ENCODE measurements at places on chromosomes 4 and X.
A peak's percentile ranks its signal among the peaks of the same experiment; 100 is the strongest.

- DNase-seq = no peak
Observed at GRCh38 chr4:156634612-156635011, 337.0 kb downstream of the PDGFC start.

DNA sequence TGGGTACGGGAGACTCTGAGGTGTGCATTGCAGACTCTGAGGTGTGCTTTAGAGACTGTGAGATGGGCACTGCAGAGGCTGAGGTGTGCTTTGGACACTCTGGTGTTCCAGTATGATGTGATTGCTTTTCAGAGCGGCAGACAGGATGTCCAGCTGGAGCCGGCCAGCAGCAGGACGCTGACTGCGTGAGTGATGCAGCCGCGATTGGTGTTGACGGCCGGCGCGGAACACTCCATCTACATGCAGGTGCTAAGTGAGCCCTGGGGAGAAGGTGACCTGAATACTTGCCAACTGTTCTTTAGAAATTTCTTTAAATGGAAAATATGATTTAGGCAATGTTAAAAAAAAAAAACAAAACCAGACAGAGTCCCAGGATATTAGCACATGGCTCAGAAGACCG, 103.1 kb upstream of the PPP2R3B start:
- DNase-seq = no peak

DNA sequence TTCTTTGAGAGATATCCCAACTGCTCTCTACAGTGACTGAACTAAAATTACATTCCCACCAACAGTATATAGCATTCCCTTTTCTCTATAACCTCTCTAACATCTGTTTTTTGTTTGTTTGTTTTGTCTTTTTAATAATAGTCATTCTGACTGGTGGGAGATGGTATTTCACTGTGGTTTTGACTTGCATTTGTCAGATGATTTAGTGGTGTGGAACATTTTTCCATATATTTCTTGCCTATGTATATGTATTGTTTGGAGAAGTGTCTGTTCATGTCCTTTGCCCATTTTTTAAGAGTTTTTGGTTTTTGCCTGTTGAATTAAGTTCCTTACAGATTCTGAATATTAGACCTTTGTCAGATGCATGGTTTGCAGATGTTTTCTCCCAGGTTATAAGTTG, 9.0 kb downstream of the USO1 start:
- DNase-seq = no peak

DNA sequence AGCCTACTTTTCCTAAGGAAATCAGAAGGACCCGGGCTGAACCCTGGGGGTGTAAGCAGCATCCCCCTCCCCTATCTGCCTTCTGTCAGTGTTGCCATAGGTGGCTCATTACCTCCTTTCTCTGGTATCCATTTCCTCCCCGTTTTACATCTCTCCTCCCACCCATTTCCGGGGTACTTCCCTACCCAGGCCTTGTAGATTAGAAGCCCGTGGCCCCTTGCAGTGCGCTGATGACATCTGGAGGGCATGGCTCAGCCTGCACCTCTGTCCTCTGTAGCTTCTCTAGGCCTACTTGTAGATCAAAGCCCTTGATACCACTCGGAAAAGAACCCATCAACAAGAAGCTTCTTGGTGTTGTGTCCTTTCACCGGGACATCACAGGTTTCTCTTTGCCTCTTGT, 71.8 kb downstream of the NBDY start:
- peak; percentile 38 for DNase-seq

DNA sequence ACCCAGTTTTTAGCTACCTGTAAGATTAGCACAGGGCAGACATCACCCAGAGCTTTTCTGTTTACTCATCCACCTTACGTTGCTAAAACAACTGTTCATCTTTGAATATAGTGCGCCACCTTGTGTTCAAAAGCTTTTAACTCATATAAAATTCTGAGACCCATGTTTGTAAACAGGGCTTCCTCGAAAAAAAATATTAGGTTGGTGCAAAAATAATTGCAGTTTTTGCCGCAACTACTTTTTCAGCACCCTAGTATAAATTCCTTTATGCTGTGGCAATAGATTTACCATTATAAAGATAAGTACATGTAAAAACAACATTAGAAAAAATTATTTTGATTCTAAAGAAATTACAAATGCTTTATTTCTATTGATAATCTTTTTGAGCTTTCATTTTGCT, 147.9 kb downstream of the LRBA start:
- DNase-seq = peak; percentile 44

GRCh38 chrX:41720125-41720779, 3.7 kb upstream of the GPR82 start:
- DNase-seq = no peak

GRCh38 chrX:102658556-102658955, 7.3 kb downstream of the GPRASP1 start:
- no peak for DNase-seq

- DNase-seq = peak; percentile 94
Observed at GRCh38 chr4:7759216-7759615, 180.4 kb downstream of the AFAP1 start.

- DNase-seq = no peak
Observed at GRCh38 chr4:132071815-132072214, 1077.3 kb upstream of the PCDH10 start.

GRCh38 chr4:96052827-96053226, 212.9 kb downstream of the PDHA2 start:
- no peak for DNase-seq

- DNase-seq = no peak
Observed at GRCh38 chrX:3119376-3119775, 78.1 kb downstream of the ARSF start.
